NCI-H1048 (cell line): ENCODE measurements at places on chromosomes 3 and 15.

DNA sequence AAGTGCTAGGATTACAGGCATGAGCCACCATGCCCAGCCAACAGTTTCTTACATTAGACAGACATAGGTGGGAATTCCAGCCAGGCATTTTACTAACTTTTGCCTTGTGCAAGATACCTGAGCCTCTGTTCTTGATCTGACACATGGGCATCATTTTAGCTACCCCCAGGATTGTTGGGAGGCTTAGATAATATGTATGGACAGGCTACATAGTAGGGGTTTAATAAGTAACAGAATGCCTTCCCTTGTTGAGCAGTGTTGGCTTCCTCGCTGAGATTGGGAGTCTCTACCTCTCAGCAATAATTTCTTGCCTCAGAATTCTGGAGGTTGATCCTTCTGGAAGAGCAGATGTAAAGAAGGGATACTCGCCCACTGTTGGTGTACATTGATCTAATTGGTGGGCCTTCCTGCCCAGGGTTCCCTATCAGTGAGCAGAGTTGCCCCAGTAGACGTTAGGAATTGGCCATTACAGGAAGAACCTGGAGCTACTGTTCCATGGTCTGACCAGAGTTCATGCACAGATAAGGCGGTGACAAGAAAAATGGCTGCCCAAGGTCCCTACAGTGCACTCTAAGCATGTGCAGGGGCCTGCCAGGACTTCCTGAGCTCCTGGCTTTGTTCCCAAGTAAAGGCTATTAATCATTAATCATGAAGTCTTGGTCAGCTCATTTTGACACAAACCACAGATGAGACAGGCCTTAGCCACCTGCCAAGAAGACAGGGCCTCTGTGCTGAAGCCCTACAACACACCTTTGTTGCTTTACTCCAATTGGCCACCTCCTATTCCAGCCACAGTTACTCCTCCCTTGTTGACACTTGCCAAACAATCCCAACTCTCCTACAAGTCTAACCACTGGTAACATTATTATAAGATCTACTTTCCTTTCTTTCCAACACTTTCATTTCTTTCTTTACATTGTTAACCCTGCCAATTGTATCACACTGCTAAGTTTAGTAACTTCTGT, 5.0 kb upstream of the IL17RE start:
- no peak for DNase-seq

DNA sequence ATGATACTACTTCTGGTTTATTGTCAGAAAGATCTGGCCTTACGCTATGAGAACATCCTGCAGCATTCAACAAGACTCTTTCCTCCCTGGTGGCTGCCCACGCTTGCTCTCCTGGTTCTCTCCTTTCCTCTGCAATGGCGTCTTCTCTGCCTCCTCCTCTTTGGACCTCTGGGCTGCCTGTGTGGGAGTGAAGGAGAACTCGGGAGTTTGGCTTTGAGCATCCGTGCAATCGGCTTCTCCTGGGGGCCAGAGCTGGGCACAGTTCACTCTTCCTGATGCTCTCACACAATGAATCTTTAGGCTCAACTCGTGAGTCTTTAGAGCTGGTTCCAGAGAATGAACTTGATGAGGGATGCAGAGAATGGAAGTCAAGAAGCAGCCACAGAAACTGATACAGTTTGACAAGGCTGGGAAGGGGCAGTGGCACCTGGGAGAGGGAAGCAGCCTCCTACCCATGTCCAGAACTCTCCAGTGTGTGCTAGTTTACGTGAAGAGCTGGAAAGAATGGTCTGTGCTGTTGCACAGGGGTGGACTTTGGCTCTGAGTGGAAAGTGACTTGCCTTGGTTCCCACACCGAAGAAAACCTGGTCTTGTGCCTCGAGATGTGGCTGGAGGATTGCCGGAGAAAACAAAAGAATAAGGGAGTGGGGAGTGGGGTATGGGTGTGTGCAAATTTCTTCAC, 37.9 kb downstream of the RPLP1 start:
- DNase-seq, result no peak

GRCh38 chr3:196968233-196969133, at the start of gene PIGZ:
Gene PIGZ, minus strand, starts transcription at chr3:196968833. Its CDS starts 16,802 bp downstream, at chr3:196952031.
- no peak for DNase-seq

- no peak for DNase-seq
These were observed 24.7 kb upstream of the TM4SF4 start for GRCh38 chr3:149449799-149450198.

GRCh38 chr15:80832686-80833085, 53.5 kb downstream of the CEMIP start:
- DNase-seq, result no peak

- no peak for DNase-seq
These were observed 184.1 kb upstream of the SETMAR start for GRCh38 chr3:4119119-4119518.

DNA sequence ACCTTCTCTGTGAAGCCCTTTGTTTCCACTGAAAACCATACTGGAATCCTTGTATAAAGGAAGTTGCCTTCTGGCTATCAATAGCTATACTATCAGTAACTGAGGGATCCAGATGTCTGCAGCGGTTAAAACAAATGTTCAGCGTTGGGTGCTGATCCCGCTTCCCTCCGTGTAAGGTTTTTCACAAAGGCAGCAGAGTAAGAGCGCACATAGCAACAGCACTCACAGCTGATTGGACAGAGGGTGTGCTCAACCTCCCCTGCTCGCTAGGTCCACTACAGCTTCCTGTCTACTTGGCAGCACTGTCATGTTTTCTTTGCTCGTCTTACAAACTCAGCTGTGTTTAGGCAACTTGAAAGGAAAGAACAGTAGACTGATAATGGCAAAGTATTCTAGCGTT, 27.3 kb downstream of the ATOSA start:
- DNase-seq, result no peak

DNA sequence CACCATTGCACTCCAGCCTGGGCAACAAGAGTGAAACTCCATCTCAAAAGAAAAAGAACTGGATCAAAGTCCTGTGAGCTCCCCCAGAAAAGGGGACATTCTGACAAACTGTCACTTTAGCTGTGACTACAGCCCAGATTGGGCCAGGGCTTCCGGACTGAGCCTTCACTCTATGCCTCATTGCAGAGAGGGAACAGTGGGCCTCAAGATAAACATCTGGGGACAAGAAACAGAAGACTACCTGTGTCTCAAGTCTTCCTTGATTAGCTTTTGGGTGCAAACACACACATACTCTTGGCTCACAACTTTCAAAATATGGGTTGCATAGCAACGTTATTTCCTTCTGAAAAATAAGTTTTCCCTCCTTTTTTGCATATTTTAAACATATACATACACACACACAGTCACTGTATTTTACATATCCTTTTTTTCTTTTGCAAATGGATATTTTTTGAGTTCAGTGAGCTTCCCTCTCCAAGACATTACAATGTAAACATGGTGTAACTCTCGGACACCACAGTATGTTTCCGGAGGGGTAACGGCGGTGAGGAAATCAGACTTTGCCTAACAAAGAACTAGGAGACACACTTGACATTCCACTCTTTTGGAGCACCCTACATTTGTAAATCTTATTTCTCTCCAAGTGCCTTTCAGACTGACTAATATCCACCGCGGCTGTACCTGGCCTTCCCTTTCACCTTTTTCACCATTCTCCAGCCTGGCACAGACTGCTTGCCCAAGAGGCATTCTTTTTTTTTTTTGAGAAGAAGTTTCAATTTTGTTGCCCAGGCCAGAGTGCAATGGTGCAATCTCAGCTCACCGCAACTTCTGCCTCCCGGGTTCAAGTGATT, 3.5 kb downstream of the TKT start:
- no peak for DNase-seq
